ENCODE measurements at places on chromosomes 11 and 22.

GRCh38 chr11:47564933-47565339, 463 bp upstream of the PTPMT1 start:
- no peak for DNase-seq

GRCh38 chr11:12199231-12199948, 89.0 kb downstream of the MICAL2 start:
- no peak for DNase-seq

- DNase-seq = peak; percentile 76
These were observed 255 bp upstream of the SYNGR1 start for GRCh38 chr22:39349506-39349966.

DNA sequence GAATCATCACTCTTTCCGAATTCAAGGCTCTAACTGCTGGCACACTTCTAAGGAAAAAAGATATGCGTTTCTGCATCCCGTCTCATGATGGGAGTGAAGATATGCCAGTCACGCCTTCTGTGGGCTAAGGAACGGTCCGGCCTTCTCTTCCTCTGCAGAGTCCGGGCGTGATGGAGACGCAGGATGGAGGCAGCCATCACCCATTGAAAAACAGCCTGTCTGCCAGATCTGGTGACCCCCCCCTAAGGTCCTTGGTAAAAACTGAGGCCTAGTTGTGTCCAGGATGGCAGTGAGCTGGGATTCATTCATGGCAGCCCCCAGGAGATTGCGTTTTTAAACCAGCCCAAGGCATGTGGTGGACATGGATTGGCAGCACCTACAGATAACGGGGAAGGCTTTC, 6.9 kb upstream of the EFCAB6 start:
- DNase-seq = no peak

DNA sequence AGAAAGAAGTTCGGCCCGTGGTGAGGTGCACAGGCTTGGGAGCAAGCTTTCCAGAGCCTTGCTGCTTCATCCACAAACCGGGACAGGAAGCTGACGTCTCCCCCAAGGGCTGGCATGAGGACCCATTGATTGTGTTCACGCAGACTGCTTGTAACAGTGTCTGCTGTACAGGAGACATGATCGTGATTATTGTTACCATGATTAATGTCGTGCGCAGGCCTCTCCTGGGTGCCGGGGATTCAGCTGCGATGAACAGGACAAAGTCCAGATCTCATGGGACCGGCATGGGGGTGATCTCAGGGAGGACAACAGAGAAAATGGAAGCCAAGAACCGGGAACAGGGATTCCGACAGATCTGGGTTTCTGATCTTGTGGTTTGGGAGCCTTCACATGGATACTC, 219.9 kb downstream of the BRD1 start:
- no peak for DNase-seq

GRCh38 chr11:94734563-94735275, 33.4 kb upstream of the AMOTL1 start:
- no peak for DNase-seq

DNA sequence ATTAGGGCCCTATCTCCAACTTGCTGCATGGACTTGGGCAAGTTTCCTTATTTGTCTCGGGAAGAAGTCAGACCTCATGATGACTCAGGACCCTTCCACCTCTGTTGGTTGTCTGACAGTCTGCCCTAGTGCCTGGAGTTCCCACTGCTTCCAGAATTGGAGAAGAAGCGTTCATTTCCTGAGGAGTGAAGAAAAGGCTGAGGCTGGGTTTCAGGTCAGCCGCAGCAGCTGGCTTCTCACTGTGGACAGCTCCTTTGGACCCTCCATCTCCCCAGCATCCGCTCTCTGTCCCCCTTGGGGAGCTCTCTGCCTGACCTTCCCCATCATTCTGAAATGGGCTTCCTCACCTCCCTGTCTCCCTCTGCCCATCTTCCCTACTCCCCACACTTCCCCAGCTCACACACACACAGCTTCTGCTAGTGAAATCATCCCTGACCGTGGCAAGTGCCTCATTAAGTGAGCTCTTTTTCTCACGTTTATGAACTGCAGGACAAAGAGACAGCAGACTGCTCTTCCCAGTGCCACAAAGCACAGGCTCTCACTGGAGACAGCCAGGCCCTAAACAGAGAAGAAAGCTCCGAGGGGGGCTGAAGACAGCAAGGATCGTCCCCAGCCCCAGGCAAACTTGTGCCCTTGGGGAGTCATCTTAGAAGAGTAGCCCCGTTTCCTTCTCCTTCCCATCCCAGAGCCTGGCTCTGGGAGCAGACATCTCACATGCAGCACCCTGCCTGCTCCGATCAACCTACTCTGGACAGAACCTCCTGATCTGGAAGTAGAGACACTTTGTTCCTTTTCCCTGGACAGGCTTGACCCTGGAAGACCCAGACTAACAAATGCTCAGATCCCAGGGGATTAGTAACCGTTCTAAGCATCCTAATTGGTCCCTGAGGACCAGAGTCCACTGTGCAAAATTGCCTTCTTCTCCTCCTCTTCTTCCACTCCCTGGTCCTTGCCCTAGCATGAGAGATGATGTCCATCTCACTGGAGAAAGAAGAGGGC, 157.9 kb downstream of the FEZ1 start:
- no peak for DNase-seq

Data from AG08395 (cell line).